ENCODE measurements at places on chromosomes 7 and 10.

GRCh38 chr7:89259085-89259484, 463.5 kb upstream of the TEX47 start:
- DNase-seq = no peak

DNA sequence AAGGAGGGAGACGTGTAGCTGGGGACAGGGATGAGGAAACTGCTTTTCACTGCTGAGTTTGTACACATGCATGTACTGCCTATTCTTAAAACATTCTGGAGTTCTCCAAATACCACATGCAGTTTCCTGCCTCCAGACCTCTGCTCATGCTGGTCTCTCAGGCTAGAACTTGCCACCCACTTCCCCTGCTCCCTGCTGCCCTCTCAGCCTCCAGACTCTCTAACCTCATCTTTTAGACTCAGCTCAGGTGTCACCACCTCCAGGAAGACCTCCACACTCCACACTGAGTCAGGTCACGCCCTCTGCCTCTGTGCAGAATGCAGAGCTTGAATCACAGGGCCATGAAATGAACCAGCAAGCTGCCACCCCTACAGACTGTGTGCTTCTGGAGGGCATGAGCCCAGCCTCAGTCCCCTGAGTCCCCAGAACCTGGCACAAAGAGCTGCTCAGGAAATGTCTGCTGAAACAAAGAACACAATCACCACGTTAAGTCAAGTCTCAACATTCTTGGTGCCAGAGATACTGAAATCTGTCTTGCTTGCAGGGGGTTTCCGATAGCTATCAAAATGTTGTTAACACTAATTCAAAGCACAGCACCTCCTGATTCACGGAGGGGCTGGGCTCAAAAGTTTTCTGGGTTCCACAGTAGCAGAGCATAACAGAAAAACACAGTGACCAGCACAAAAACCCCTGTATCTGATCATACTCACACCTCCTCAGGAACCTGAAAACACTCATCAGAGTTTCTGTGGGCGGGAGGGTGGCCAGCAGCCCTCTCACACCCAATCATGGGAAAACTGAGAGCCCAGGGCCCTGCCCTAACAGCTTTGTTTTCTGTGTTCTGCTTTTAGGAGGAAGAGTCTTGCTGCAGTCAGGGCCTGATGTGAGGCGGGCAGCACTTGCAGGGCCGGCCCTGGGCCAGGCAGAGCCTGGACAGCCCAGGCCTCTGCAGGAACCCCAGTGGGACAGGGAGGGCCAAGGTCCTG, 21.1 kb downstream of the FAM53B start:
- no peak for DNase-seq

GRCh38 chr10:34627331-34627730, 187.8 kb downstream of the PARD3 start:
- no peak for DNase-seq

GRCh38 chr7:80945976-80946375, 27.1 kb upstream of the SEMA3C start:
- no peak for DNase-seq

- no peak for DNase-seq
Observed at GRCh38 chr10:80165173-80165572, 32.6 kb downstream of the PLAC9 start.

DNA sequence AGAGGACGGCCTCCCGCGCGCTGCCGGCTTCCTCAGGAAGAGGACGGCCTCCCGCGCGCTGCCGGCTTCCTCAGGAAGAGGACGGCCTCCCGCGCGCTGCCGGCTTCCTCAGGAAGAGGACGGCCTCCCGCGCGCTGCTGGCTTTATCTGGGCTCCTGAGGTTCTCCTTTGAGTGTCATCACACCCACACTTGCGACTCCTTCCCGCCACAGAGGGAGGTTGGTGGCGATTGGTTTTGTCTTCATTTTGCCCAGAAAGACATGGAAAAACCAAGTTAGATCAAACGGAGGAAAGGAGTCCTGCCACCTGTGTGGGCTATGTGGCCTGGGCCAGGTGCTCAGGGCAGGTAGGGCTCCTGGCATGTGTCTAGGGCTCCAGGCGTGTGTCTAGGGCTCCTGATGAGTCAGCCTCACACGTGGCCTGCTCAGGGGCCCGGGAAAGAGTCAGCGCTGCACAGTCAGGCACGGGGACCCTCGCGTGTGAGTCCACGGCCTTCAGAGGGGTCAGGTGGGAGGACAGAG, 138.0 kb downstream of the VIPR2 start:
- no peak for DNase-seq

DNA sequence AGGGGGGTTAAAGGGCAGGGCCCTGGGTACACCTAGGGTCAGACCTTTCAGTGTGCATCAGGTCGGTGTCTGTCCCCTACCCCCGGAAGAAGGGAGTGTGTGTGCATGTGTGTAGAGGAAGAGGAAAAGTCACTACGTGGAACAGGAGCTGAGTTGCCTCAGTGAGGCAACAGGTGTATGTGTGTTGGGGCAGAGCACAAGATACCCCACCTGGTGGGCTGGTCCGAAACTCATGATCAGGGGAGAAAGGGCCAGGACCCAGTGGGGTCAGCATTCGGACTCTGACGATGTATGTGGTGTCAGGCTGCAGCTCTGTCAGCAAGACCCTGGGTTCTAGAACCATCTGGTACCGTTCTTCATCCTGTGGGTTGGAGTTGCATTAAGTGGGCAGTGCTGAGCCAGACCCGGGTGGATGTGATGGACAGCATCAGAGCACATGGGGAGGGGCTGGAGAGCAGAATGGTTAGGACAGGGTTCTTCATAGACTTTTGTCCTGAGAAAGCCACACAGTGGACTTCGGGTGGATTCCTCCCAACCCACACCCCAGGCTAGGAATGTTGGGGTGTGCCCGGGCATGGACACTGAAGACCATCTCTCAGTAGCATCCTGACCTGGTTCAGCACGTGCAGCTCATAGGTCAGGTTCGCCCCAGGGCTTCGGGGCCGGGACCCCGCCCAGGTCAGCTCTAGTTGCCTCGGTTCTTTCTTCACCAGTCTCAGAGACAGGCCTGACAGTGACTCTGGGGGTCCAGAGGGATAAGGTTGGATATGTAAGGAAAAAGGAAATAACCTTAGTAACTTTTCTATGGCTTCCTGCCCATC, 10.7 kb downstream of the EPHA1 start:
- no peak for DNase-seq

GRCh38 chr7:23475576-23475839, 5.2 kb upstream of the IGF2BP3 start:
- DNase-seq = no peak
